Left renal cortex interstitium (tissue), 4 donors: ENCODE measurements at places on chromosomes 7 and 10. TPM values are rescaled to one million over a fixed set of nuclear protein-coding genes. Genes with fewer than 3 reads are reported as not detected.

ACTL6B gene
- polyA plus RNA-seq = not detected

GRCh38 chr10:120428754-120429153 lies 28.3 kb upstream of the PLPP4 start:
- no peak for DNase-seq

- peak; percentile 36 for DNase-seq
These were observed 1018.7 kb downstream of the TYW1 start for GRCh38 chr7:68015122-68015977.

WDR11 gene
- polyA plus RNA-seq = 63.7 TPM

DNA sequence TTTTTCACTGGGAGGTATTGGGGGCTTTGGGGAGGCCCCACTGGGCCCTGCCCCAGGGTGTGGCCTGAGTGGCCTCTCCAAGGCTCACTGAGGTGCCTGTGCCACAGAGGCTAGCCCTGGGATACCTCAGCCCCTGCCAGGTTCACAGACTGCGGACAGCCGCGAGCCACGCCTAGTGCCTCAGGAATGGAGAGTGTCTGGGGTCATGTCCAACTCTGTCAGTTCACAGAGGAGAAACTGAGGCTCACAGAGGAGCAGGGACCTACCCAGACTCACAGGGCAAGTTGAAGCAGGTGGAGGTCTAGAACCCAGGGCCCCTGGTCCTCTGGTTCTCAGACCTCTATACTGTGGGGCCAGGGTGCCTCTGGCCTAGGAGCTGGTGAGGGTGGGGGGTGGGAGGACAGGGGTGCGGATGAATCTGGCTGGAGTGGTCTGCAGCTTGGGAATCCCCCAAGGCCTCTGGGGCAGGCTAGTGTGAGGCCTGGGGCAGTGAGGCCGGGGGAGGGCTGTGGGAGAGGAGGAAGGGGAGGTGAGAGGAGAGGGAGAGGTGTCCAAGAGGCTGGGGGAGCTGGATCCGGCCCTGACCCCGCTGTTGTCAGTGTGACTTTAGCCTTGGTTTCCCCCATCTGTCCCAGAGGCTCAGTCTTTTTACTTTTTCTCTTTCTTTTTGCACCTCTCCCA lies 20.0 kb downstream of the NEURL1 start:
- DNase-seq = no peak

- no peak for DNase-seq
These were observed 15.7 kb downstream of the ACADSB start for GRCh38 chr10:123024540-123024939.

DNA sequence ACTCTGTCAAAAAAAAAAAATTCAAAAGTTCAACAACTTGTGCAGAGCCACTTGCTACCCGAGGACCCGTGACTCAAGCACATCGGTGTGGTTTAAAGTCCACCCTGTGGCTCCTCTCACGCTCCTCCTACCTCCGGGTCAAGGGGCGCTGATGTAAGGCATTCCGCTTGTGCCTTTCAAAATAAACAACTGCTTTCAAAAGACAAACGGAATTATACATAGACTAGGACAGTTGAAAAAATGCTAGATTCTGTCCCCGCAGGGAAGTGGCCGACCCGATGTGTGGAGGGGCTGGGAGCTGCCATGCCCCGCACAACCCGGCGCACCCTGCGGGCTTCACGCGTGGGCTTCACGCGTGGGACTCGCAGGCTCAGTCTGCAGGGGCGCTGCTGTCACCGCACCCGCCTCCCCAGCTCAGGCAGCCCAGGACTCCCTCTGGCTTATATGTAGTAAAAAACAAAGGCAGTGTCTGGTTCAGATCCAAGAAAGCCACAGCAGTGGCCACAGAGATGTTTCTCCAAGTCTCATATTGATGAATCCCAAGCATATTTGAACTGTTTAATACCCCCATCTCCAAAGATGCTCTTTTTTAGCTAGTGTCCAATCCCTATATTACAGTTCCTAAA lies 239.7 kb upstream of the INHBA start:
- DNase-seq = no peak

DNA sequence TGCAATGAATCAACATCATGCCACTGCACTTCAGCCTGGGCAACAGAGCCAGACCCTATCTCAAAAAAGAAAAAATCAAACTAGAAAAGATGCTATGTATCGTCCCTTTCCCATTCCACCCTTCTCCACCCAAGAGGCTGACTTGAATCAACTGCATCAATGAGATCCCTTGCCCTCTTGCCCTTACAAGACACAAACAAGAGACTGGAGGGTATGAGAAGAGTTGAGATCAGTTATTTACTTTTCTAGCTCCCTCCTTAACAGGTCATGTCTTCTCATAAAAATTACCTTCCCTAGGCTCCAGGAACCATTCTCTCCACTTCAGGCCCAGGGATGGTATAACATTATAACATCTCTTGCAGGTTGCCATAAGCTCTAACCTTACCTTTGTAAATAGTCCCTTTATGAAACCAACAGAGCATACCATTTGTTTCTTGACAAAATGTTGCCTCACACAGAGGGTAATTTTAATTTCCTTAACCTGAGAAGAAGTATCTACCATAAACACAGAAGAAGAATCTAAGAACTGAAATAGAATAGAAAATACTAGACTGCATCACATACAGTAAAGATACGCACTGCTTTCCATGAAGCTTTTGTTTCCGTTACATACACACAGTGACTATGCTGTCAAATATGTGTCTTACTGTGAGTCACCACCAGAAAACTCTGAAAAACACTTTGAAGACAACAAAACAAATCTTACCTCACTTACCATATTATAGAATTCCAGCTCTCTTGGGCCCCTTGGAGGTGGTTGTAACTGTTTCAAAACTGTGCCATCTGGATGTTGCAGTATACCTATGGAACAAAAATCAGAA lies 30.5 kb downstream of the IPMK start:
- no peak for DNase-seq

DNA sequence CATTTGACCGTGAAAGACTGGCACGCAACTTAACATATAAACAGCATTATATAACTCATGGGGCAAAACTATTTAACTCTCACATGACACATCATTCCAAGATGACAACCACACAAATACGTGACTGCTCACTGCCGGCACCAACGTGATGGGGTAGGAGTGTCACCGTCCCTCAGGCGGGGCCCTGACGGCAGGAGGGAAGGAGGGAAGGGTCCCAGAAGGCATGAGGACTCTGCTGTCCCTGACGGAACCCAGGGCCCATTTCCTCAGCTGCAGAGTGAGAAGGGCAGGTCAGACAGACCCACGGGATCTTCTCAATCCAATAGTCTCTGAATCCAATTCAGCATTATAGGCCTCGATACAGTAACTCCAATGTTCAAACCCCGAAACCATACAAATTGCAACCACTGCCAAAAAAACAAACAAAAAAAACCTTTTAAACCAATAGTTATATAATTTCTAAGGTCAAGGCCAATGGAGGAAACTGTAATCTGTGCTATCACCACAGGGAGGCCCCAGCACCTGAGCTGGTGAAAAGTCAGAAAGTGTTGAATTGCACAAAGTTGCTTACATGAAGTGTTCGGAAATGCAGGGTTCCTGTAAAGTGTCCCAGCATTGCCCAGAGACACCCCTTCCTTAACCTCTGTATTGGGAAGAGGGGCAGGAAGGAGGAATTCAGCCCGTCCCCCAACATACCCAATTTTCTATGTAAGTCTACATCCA lies 137.4 kb downstream of the TNS3 start:
- DNase-seq = no peak

UCMA gene
- not detected for polyA plus RNA-seq

DNA sequence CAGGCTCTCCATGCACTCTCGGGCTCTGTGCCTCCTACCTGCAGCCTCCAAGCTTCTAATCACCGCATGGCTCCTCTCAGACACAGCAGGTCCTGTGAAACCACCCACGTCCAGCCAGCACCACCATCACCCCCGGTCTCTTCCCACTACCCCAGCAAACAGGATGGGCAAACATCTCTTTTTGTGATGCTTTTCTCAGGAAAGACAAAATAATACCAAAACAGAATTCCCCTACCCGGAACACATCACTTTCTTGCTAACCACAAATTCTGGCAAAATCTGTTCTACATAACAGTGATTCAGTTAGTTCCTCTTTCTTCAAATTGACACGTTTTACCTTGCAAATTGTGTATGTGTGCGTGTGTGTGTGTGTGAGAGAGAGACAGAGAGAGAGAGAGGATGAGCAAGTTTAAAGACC lies 6.5 kb downstream of the SNX8 start:
- no peak for DNase-seq

GRCh38 chr10:132301371-132302330 lies 6.1 kb downstream of the STK32C start:
- no peak for DNase-seq

DNA sequence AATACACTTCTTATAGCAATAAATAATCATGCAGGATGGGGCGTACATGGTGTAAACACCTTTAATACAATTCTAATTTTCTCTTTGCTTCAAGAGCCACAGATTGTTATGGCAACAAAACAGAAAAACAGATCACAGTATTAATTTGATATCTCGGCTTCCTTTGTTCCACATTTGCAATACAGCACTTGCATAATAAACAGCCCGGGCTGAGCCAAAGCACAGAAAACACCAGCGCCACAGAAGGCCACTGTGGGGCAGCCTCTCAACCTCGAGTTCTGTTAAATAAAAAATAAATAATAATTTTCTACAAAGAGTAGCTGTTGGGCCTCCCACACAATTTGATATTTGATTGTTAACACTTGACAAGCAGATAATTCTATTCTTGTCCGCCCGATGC lies 255.9 kb downstream of the USP6NL start:
- DNase-seq = no peak

CAMK2B gene
- polyA plus RNA-seq = 1.7 TPM

DNA sequence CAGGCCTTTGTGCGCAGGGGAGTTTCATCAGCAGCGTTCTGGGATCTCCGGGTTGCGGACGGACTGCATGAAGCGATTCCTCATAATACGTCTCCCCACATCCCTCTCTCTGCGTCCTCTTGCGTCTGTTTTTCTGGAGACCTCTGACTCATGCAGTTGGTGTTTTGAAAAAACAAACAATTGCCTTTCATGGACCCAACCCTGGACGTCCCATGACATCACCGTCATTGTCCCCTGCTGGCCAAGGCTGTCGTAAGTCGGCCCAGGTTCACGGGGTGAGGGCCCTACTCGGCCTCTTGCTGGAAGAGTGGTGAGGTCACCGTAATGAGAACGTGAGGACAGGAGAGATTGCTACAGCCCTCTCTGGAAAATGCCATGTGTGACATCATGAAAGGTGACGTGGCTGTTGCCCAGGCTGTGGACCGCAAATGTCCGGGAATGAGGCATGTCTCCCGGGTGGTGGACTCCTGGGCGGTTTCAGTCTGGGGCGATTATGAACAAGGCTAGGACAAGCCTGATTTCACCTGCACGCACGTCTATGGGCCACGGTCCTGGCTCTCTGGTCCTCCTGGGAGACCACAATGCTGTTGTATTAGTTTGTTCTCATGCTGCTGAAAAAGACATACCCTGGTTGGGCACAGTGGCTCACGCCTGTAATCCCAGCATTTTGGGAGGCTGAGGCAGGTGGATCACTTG lies 9.8 kb upstream of the MAFK start:
- no peak for DNase-seq

TDRD1 gene
- polyA plus RNA-seq = not detected

DNA sequence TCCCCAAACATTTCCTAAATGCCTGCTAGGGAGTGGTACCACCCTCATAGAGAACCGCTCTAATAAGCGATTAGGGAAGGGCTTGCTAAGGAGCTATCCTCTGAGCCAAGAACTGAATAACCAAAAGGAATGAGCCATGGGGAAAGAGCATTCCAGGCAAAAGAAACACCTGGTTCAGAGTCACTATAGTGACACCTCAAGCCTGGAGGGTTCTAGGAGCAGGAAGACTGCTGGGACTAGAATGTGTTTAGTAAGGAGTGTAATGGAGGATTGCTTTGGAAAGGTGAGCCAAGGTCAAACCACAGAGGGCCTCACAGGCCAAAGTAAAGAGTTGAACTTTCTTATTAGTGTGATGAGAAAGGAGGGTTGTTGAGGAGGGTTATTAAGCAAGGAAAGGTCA lies 38.7 kb upstream of the NRBF2 start:
- no peak for DNase-seq

DNA sequence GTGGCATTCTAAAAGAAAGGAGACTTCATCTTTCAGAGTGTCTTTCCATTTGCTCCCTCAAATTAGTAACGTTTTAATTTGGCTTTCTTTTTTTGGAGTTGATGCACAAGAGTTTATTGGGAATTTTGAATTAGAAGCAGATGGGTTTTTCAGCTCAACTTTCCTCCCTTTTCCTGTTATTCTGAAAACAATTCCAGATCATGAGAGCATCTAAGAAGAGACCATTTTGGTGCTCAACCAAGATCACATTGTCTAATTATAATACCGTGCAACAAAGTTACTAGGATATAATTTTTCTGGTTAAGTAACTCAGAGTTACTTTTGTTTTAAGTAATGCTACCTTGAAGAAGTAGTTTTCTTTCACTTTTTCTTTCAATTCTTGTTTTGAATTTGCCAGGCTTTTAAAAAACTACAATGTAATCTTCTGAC lies 396.6 kb upstream of the KLF6 start:
- no peak for DNase-seq

DNA sequence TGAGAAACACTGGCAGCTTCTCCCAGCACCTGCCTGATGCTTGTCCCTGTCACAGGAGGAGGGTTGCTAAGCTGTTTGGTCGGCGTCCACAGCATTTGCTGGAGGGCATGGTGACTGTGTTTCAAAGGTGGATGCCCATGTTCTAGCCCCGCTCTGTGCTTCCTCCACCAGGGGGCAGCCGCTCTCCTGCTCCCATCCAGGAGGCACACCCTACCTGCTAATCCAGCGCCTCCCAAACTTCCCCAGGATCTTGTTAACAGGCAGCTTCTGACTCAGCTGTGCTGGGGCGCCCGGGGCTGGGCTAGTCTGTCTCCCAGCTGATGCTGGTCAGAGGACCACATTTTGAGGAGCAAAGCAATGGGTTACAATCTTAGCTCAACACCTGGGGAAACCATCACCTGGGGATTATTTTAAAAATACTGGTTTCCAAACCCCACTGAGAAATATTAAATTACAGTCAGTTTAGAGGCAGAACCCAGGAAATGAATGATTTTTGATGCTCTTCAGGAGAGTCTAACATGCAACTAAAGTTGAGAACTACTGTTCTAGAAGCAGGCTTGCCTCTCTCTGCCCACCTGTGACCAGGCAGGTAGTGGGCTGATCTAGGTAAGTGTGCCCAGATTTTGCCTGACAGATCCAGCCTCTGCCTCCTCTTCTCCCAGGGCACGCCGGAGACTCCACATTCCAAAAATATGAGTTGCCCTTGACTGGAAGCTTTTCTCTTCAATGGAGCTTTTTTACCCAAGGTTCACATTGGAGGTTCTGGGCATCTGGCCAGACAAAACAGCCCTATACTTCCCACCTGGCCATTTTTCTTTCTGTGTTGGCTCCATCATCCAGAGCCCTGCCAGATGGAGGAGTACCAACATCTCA lies 92.7 kb upstream of the GPR26 start:
- DNase-seq = no peak

GRCh38 chr7:124603066-124603465 lies 162.5 kb downstream of the GPR37 start:
- no peak for DNase-seq

GRCh38 chr10:43201545-43202131 lies 63.4 kb downstream of the CSGALNACT2 start:
- DNase-seq = no peak

PTPRZ1 gene
- 3.3 TPM for polyA plus RNA-seq

CALML3 gene
- not detected for polyA plus RNA-seq

- no peak for DNase-seq
These were observed 97.8 kb upstream of the PPIF start for GRCh38 chr10:79249186-79250121.

GRCh38 chr10:16297069-16297468 lies 139.7 kb upstream of the PTER start:
- no peak for DNase-seq

TPK1 gene
- 9.1 TPM for polyA plus RNA-seq
